ENCODE measurements at places on chromosomes 16 and 17. TPM values are rescaled to one million over a fixed set of nuclear protein-coding genes. Genes with fewer than 3 reads are reported as not detected.

The EPN3 gene
- 30.3 TPM for total RNA-seq

The TAT gene
- total RNA-seq, result 2.0 TPM

The GPR142 gene
- total RNA-seq, result not detected

The BEAN1 gene
- 0.72 TPM for total RNA-seq

The KRT9 gene
- total RNA-seq, result 1.6 TPM

The USH1G gene
- total RNA-seq, result 1.4 TPM

The PRR35 gene
- not detected for total RNA-seq

The TCAP gene
- 0.57 TPM for total RNA-seq

- no peak for DNase-seq
These were observed 1.4 kb downstream of the UBE2O start for GRCh38 chr17:76451506-76451905.

DNA sequence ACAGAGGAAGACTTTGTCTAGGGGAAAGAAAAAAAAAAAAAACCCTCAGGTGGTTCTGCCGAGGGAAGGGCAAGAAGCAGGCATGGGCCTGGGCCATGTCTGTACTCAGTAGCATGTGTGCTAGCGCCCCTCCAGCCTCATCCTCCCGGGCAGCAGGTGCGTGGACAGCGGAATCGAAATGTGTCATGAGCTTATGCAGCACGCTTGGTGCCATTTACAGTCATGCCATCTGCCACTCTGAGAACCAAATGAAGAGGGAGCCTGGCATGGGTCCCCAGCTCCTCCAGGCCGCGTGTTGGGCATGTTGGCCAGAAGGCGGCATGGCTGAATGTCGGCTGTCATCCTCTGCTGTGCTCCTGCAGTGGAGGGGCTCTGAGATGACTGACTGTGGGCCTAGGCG, 31.4 kb downstream of the CRAMP1 start:
- DNase-seq, result no peak

GRCh38 chr16:9042964-9043680, 48.3 kb upstream of the HAPSTR1 start:
- no peak for DNase-seq

- no peak for DNase-seq
These were observed 108.2 kb downstream of the RPTOR start for GRCh38 chr17:80652756-80653330.

Measured in suprapubic skin (tissue), 4 donors.